ENCODE measurements at places on chromosomes 4 and X.
A peak's percentile ranks its signal among the peaks of the same experiment; 100 is the strongest.

DNA sequence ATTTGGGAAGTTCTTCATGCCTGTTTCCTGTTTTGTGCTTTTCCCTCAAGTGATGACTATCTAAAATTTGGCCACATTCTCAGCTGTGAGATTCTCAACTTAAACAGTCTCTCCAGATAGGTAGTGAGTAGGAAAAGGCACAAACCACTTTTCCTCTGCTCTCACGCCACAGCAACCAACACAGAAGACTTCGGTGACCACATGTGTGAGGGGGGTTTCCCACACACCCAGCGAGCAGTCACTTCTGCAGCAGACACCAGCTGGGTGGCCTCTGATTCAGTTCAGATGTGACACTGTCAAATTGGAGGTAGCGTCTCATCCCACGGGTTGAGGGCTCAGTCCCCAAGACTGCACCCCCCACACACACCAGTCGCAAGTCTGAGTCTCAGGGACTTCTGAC is 25.1 kb upstream of the CLDN34 start:
- DNase-seq, result peak; percentile 84

DNA sequence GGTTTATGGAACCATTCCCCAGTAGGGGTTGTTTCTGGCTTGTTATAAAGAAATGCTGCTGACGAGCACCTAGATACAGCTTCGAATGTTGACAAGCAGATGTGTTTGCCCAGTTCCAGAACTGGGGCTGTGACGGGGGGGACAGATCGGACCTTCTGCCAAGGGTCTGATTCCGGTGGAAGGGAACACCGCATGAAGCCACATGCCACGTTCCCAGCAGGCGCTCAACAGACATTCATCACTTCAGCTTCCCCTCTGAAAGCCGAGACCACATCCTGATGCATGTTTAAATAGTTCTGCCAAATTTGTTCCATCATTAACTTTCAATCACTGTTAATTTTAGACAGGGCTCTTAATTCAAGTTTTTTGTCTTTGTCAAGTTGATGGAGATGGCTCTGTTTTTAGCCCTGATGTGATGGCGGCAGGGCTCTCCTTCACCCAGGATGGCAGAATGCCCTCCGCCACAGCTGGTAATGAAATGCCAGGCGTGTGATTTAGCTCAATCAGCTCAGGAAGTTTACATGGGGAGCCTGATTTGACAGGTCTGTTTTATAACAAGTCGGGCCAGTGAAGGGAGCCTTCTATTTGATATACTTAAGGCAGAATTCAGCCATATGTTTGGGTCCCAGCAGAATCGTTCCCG is 57.4 kb downstream of the PSAPL1 start:
- DNase-seq, result no peak

GRCh38 chrX:140141444-140142029 is 176.2 kb upstream of the CXorf66 start:
- peak; percentile 0 for DNase-seq

DNA sequence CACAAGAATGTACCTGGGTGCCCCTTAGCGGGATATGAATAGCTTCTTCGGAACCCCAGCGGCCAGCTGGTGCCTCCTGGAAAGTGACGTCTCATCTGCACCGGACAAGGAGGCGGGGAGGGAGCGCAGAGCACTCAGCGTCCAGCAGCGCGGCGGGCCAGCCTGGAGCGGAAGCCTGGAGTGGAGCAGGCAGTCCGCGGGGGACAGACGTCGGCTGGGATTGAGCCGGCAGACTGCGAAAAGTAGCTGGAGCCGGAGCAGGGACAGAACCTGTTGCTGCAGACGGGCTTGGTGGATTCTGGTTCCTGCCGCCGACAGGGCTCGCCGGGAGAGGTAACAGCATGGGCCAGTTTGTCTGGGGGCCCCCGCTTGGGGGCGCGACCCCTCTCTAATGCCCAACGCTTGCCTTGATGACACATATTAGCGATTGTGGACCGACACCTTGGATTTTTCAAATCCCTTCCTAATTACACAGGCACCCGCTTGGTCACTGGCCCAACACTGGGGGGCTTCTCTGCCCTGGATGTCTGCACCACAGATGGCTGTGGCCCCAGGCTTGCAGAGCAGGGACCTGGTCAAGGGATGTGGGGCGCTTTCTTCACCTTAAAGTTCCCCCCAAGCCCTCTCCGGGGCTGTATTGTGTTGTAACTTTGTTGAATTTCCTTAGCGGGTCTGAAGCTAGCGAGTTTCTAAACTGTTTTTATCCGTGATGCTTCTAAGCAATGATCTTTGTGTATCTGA is at the start of gene NPFFR2:
NPFFR2 (plus strand) TSS at position 133 of the 741 bp plus-strand sequence. CDS start 96,592 bp downstream, outside the sequence.
- DNase-seq, result no peak

DNA sequence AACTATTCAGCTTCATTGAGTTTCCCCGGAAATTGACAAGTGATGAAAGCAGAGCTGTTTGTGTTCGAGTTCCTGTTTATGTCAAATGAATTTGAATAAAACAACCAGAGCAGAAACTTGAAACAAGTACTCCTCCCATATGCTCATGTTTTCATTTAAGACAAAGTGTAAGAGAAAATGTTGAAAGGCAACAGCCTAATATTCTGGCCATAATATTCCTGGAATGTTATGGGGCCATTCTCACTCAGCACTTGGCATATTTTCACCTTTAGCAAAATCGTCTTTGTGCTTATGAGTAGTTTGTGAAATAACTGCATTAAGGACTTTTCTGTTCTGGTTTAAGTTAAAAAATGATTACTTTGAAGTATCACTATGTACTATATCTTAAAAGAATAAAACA is 276.0 kb upstream of the FAT1 start:
- DNase-seq, result no peak

DNA sequence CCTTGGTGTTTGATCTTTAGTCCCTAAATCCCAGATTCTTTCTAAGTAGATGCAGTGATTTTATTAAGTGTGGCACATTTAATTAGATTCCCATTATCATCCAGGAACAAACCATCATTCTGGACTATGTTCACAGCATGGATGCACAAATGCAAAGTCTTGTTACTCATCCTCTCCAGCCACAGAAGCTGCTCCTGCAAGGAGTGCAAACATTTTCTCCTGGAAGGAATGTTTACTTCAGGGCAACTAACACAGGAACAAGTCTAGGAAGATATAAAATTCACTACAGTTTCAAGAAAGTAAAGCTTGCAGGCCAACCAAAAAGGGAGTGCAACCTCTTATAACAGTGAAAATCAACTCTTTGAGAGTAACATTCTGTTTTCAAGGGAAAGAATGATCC is 106.0 kb downstream of the IQCM start:
- DNase-seq, result no peak

DNA sequence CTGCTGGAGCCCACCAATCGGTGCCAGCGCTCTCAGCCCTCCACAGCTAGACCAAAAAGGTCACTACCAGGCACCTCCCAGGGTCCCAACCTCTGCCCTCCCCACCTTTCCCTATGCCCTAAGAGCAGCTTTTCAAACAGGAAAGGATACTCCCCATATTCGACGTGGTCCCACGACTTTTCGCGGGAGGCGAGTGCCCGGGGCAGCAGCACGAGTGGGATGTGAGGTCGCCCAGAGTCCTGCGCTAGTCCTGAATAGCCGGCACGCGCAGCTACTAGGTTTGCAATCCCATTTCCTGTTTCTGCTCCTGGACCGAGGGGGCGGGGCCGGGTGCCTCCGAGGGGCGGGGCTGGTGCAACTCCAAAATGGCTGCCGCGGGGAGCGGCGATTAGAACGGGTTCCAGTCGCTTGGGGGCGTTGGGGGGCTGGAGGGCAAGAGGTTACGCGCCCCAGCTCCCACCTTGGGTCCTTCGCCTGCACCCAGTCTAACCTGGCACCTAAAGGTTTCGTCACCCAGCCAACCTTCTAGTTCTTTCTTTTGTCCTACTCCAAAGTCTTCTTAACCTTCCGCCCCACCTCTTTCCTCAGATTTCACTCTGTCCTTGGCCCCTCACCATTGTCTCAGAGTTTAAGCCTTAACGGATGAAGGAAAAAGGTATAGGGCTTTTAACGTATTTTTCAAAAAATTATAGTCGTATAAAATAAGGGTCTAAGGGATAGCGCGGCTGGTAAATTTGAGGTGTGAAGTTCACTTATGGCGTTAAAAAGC is 85.0 kb upstream of the TENT5D start:
- DNase-seq, result no peak

All from stimulated activated naive CD8-positive, alpha-beta T cell treated with anti-CD3 and anti-CD28 coated beads, Interleukin-15, amount 100 ng/mL, for 72 hours (primary cell).